ENCODE measurements at places on chromosomes 1 and 21. TPM values are rescaled to one million over a fixed set of nuclear protein-coding genes. Genes with fewer than 3 reads are reported as not detected.

The VTCN1 gene
- total RNA-seq, result not detected

- no peak for DNase-seq
Measured at GRCh38 chr1:22332424-22332717, 119.3 kb upstream of the ZBTB40 start.

- peak; percentile 81 for DNase-seq
Measured at GRCh38 chr1:201376464-201377374, 761 bp downstream of the TNNT2 start.

GRCh38 chr1:46081206-46081605 lies 51.2 kb downstream of the PIK3R3 start:
- DNase-seq, result no peak

Data from myocyte (in vitro differentiated cells).